Psoas muscle (tissue), 8 donors: ENCODE measurements at places on chromosomes 7 and 10. TPM values are rescaled to one million over a fixed set of nuclear protein-coding genes. Genes with fewer than 3 reads are reported as not detected.

DNA sequence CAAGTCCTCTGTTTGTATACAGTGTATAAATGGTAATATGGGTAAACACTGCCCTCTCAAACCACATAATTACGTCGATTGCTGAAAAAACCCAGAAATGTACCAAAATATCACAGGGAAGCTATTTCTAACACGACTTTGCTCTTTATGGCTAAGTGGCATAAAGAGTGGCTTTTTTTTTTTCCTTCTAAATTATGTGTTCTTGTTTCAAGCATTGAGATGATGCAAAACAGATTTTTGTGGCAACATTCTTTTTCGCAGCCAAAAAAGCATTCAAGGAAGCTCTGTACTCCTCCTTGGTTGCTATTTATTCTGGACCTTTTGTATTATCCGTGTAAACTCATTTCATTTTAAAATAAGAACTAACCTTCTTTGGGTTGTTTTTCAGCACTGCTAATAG, 138.9 kb downstream of the VTI1A start:
- no peak for DNase-seq

DNA sequence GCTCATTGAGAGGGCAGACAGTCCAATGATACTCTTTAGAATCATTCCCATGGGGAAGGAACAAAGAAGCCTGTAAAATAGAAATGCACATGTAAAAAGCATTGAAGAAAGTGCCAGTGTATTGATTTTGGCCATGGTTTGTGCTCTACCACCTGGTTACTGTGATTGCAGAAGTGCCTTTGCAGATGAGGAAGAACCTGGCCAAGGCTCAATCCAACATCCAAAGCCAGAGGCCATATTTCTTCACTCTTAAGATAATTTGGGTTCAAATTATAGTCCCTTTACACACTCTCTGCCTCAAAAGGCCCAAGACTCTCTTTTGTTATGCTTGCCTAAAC, 122.1 kb downstream of the EGFR start:
- no peak for DNase-seq

- DNase-seq, result peak; percentile 4
Observed at GRCh38 chr7:2261611-2262010, 19.6 kb downstream of the NUDT1 start.

DNA sequence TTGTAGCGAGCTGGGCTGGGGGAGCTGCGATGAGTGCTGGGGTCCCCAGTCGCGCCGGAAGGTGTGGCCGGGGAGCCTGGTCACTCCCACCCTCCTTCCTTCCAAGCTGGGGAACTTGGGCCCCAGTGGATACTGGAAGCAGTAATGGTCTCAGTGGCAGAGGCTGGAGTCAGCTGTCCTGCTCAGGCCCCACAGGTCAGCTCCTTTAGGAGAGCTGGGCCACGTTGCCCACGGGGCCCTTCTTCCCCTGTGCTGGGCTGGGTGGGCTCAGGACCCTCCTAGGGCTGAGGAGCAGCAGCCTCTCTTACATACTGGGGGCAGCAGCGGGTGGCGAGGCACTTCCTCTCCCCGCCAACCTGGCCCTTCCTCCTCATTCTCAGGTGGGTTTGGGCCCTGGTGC, 200.6 kb upstream of the MKI67 start:
- DNase-seq, result no peak

DNA sequence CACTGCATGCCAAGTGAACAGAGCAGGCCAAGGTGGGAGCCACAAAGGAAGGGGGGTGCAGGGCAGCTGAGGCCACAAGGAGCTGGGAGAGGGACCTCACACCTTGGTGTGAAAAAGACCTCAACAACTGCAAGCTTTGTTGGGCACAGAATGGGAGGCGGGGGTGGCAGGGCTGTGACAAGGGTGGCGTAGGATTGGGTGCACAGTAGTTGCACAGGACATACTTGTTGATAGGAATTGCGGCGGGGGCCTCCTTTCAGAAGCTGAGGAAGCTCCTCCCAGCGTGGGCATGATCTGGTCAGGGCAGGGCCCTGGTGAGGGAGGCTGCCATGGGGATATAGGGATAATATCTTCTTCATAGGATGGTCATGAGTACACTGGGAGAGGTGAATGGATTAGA, 25.8 kb downstream of the POLL start:
- peak; percentile 26 for DNase-seq

DNA sequence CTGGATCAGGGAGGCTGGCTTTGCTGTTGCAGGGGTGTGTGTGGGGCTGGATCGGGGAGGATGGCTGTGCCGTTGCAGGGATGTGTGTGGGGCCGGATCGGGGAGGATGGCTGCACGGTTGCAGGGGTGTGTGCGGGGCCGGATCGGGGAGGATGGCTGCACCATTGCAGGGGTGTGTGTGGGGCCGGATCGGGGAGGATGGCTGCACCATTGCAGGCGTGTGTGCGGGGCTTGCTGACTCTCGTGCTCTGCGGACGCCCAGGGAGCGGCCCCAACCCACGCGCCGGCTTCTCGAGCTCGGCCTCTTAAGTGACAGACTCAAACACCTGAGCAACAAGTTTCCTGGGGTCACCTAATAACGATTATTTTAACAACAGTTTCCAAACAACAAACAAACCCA, 518.2 kb downstream of the DNAJB6 start:
- no peak for DNase-seq

DNA sequence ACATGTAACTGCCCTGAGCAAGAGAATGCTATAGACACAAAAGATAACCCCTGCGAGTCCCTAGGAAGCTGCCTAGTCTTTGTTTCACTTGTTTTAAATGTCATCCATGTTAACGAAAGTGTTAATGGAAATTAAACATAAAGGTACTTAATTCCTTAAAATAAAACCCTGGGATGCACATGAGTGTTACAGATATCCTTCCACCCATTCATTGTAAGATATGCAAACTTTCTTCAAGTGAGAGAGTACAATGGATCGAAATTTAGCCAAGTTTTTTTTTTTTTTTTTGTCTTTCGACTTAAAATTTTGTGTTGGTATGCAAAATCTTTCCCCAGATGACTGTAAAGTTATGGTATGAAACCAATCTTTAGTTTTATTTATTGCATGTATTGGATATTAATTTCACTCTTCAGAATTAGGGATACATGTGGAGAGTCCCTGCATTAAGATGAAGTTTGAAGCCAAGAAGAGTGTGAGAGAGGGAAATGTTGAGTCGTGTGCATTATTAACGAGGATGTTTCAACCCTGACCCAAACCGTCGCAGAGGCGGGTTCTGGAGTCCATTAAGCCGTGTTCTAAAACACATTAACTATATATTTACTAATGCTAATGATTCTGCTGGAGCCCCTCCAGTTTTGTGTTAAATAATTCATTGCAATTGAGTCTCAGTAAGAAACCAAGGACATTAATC, 1.6 kb downstream of the CDK14 start:
- no peak for DNase-seq

LIPF gene
- not detected for total RNA-seq

MASTL gene
- 2.9 TPM for total RNA-seq

MKI67 gene
- 0.84 TPM for total RNA-seq
